Stimulated activated CD4-positive, alpha-beta T cell treated with anti-CD3 and anti-CD28 coated beads, TNF-alpha, amount 100 ng/mL, for 1 hour (primary cell): ENCODE measurements at places on chromosomes 5 and 9.

- DNase-seq = no peak
Observed at GRCh38 chr9:98432134-98432533, 176.7 kb upstream of the TBC1D2 start.

GRCh38 chr9:136054798-136055714 is 40.0 kb downstream of the NACC2 start:
- no peak for DNase-seq

DNA sequence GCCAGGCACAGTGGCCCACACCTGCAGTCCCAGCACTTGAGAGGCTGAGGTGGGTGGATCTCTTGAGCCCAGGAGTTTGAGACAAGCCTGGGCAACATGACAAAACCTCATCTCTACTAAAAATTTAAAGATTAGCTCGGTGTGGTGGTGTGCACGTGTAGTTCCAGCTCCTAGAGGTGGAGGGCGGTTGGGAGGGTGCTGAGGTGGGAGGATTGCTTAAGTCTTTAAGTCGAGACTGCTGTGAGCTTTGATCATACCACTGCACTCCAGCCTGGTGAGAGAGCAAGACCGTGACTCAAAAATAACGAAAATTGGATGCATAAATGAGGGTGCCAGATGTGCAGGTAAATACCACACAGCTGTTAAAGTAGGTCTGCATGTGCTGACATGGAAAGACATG is 39.3 kb upstream of the TDRD7 start:
- no peak for DNase-seq

GRCh38 chr5:90201923-90202322 is 207.6 kb downstream of the CETN3 start:
- DNase-seq = no peak

GRCh38 chr9:91429501-91429900 is 5.9 kb upstream of the NFIL3 start:
- no peak for DNase-seq
